Skeletal muscle cell (primary cell): ENCODE measurements at places on chromosomes 13 and 19.

DNA sequence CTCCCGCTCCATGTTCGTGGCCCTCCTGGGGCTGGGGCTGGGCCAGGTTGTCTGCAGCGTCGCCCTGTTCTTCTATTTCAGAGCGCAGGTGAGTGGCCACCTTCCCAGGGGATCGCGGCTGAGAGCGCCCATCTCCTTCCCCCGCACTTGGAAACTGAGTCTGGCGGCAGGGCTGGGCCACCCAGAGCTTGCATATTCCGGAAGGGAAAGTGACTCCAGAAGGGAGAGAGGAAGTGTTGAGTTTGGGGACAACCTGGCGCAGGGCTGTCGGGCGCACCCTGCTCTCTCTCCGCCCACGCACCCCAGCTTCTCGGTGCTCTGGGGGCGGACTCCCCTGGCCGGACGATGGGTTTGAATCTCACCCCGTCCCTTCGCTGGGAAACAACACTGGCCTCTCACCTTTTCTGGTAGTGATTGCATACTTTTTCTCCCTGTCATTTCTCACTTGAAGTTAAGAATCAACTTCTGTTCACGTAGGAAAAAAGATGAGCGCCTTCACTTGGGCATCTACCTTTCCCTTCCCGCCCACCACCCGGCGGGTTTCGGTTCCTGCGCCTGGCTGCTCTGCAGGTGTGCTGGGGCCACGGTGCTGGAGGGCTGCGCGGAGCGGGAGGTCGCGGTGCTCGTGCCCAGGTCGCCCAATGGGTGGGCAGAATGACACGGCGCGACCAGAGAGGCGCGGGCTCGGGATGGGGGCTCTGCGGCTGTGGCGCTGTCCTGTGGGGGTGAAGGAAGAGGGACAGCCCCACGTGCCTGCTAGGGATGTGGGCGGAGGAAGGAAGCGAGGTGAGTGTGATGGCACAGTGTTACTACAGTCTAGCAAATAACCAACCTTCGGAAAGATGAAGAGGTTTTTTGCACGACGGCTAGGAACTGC is 721 bp downstream of the TNFSF11 start:
- no peak for DNase-seq

- no peak for DNase-seq
These were observed 2.6 kb upstream of the MAB21L1 start for GRCh38 chr13:35479038-35479492.

DNA sequence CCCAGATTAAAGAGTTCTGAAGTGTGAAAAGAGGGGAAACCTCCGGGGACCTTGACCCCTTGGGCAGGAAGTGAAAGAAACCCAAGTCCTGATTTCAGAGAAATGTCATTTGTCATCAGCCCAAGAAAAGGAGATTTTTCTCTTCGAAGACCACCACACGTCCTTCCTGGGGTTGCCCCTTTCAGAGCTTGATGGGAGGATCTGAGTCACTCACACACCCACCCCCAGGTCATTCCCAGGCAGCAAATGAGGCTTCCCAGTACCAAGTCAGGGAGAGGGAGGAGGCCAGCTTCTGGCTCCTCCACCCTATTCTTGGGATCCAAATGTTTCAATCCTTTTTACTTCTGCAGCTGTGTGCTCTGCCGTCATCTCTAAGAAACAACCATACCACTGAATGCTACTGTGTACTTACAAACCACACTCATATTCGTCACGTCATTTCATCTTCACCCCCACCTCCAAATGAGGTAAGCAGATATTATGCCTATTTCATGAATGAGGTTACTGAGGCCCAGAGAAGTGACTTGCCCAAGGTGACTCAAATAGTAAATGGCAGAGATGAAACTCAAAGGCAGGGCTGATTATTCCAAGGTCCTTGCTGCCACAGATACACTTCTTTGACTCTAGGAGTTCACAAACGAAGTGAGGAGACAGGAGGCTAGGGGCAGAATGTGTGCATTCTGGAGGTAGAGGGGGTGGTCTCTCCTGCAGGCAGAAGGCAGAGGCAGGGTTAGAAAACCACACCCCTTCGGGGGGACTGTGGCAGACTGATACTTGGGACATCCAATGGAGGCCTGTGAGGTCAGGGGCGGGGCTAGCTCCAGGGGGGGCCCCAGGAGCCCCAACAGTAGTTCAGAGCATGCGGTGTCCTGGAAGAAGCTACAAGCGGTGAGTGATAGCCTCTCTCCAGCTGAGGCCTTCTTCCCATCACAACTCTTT is 5.0 kb upstream of the KMT2B start:
- DNase-seq, result no peak

GRCh38 chr13:43000676-43001075 is 8.6 kb upstream of the EPSTI1 start:
- DNase-seq, result no peak

DNA sequence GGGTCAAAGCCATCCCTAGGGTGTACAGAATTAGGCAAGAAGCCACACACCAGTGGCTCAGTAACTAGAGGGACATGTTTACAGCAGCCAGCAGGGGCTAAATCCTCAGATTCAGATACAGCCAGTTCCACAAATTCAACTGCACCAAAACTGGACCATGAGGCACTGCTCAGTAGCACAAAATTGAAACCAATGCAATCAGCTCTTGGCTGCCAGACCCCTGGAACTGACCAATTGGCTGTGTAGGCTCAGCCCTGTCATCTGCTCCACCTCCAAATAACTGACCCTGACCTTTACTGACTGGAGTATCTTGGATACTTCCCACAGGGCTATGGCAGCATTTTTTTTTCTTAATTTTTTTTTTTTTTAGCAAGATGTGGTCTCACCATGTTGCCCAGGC is 226.5 kb downstream of the FOXO1 start:
- no peak for DNase-seq

- DNase-seq, result no peak
These were observed 997 bp upstream of the ZNF446 start for GRCh38 chr19:58474997-58475713.

GRCh38 chr13:110713642-110713952 is at the start of gene ING1:
Gene ING1, plus strand, starts transcription at chr13:110713700. Its CDS starts 450 bp downstream, at chr13:110714150.
- no peak for DNase-seq

DNA sequence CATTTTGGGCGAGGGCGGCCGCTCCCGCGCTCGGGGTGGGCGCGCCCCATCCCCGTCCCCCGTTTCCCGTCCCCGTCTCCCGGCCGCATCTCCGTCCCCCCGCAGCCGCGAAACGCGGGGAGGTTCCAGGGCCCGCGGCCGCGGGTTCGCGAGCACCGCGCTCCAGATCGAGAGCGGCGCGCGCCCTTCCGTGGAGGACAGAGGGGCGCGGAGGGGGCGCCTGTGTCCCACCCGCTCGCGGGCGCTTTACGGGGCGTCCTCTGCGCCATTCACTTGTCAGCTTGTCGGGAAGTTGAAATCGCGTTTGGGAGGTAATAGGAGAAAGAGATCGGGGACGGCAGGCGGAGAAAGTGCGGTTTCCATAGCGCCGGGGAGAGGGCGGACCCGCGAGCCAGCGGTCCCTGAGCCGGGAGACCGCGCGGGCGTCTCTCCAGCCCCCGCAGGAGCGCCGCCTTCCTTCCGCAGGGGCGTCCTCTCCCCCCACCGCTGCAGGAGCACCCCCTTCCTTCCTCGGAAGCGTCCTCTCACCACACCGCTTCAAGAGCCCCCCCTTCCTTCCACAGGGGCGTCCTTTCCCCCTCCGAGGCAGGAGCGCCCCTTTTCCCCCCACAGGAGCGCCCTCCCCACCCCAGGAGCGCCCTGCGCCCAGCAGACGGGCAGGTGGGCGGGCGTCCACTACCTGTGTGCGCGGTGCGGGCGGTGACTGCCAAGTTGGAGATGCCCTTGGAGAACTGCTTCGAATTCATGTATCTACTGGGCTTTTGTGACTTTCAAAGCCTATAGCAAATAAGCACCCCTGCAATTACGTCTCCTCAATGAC is 962 bp upstream of the IRS2 start:
- no peak for DNase-seq

DNA sequence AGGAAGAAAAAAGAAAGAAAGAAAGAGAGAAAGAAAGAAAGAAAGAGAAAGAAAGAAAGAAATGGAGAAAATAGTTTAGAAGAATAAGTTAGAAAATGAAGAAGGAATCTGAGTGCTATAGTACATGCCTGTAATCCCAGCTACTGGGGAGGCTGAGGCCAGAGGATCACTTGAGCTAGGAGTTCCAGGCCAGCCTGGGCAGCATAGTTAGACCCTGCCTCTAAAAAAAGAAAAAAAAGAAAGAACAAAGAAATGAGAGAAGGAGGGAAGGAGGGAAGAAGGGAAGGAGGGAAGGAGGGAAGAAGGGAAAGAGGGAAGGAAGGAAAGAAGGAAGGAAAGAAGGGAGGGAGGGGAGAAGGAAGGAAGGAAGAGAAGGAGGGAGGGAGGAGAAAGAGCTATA is 1339.8 kb downstream of the OLFM4 start:
- DNase-seq, result no peak

GRCh38 chr13:94121686-94122085 is 357.8 kb downstream of the DCT start:
- DNase-seq, result peak; percentile 59
